ENCODE measurements at places on chromosomes 11 and 22.

GRCh38 chr11:18844753-18845367 lies 53.3 kb upstream of the PTPN5 start:
- DNase-seq, result no peak

GRCh38 chr22:31637447-31637890 lies 24.5 kb downstream of the PISD start:
- DNase-seq, result no peak

- no peak for DNase-seq
These were observed 18.7 kb downstream of the PAX6 start for GRCh38 chr11:31792456-31792855.

DNA sequence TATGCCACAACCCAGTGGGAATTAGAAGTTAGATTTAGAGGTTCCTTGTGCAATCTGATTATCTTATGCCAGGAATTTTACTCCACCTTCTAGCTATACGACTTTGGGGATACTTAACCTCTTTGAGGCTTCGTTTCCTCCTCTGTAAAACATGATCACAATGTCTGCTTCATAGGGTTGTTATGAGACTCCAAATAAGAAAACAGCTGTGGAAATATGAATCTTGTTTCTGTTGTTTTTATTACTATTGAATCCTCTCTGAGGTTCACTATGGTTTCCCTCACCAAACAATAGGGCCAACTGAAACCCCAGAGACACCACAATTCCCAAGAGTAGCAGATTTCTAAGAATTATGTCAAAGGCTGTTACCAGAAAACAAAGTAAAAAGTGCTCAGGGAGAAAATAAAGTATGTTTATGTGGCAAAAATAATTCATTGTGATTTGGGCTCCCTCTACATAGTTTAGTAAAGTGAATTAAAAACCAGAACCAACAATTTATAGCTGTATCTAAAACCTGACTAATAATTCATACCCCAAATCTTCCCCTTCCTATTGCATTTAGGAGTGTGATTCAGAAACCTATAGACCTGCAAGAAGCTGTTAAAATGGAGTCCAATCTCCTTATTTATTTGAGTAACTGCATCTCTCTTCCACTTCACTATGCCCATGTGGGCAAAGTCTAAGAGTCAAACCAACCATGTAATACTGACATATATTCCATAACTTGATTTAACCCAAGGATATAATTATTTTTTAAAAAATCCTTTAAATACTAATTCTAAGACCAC lies 38.4 kb downstream of the AMBRA1 start:
- no peak for DNase-seq

GRCh38 chr22:19108807-19109197 lies 13.4 kb downstream of the DGCR2 start:
- DNase-seq, result no peak

- DNase-seq, result no peak
These were observed 6.0 kb upstream of the TUBA8 start for GRCh38 chr22:18104566-18104965.

- no peak for DNase-seq
These were observed 926 bp upstream of the GALR3 start for GRCh38 chr22:37822079-37822833.

GRCh38 chr11:2525166-2525861 lies 80.5 kb downstream of the KCNQ1 start:
- no peak for DNase-seq

DNA sequence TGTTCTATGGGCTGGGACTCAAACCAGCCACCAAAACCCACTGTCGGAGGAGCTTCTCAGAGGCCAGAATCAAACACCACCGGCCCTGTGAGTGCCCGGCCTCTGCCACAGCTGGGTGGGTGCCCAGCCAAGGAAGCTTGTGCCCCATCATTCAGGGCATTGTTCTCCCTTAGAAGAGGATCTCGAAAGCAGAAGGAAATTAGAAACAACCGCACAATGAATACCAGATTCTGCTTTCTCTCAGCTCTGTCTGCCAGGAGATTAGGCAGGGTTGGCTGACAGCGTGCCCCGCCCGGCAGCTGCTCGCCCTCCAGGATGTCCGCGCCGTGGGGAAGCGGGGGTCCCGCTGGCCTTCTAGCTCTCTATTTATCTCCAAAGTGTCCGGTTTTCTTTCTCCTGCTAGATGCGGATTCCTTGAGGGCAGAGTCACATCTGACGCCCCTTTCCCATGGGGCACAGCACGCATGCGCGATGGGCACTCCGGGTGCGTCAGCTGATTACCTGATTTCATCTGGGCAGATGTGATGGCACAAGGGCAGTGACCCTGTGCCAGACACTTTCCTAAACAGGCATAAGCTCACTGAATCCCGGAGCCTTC lies 25.5 kb downstream of the SCGB1A1 start:
- peak; percentile 71 for DNase-seq

GRCh38 chr11:112881461-112881860 lies 79.8 kb upstream of the NCAM1 start:
- DNase-seq, result peak; percentile 86

DNA sequence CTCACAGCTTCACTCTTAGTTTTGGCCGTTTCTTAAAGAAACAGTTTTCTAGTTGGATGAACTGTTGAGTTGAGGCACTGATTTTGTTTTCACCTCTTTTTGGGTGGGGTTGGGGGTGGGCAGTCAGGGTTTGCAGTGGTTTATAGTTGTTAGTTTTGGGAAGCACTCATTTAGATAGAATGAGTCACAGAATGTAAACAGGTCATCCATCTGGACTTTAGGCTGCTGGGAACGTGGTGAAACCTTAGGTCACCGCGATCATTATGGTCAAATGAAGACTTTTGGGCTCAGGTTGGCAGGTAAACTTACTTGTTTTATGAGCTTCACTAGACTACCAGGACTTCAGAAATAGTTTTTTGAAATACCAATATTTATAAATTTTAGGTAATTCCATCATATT lies 48.4 kb downstream of the CSTPP1 start:
- DNase-seq, result no peak

- no peak for DNase-seq
These were observed 27.9 kb downstream of the GNAZ start for GRCh38 chr22:23098230-23098705.

DNA sequence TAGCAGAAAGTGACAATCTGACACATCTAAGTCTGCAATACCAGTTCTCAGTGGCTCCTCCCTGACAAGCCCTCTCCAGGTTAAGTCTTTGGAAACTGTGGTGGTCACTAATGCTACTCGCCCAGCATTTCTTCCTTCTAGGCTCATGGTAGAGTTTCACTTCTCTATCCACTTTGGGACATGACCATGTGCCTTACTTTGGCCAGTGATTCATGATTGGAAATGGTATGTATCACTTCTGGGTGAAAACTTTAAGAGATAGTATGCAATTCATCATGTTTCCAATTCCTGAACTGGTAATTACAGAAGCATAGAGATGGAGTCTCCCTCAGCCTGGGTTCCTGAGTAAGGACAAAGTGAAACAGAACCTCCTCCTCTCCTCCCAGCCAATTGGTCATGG lies 151.5 kb upstream of the LMO1 start:
- DNase-seq, result no peak

- DNase-seq, result no peak
These were observed 22.8 kb downstream of the PPARA start for GRCh38 chr22:46173152-46173551.

- DNase-seq, result no peak
These were observed 601.8 kb downstream of the INSC start for GRCh38 chr11:15716550-15716949.

DNA sequence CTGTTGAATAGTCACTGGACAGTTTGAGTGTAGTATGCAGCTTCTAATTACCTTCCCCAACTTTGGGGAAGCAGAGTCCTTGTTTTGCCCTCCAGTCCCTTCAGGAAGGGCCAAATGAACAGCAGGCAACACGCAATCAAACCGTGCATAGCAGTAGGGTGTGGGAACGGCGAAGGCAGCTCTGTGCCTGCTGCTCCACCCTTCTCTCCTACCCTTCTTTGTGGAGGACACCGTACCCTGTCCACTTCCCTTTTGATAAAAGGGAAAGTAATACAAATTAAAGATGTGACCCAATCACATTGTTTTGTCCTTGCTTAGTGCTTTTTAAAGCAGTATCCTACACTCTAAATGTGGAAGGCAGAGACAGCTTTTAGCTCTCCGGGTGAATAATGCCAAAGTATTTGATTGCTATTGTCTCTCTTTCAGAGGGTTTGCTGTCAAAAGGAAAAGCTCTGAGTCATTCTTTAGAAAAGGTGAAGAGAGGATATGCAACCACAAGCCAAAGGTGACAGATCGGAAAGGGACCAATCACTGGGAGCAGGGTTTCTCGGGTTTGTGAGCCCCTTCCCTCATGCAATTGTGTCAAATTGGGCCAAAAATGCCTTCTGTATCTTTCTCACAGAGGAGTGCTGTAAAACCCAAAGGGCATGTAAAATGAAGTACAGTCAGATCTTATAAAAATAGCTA lies 407.3 kb upstream of the CCDC90B start:
- DNase-seq, result no peak

DNA sequence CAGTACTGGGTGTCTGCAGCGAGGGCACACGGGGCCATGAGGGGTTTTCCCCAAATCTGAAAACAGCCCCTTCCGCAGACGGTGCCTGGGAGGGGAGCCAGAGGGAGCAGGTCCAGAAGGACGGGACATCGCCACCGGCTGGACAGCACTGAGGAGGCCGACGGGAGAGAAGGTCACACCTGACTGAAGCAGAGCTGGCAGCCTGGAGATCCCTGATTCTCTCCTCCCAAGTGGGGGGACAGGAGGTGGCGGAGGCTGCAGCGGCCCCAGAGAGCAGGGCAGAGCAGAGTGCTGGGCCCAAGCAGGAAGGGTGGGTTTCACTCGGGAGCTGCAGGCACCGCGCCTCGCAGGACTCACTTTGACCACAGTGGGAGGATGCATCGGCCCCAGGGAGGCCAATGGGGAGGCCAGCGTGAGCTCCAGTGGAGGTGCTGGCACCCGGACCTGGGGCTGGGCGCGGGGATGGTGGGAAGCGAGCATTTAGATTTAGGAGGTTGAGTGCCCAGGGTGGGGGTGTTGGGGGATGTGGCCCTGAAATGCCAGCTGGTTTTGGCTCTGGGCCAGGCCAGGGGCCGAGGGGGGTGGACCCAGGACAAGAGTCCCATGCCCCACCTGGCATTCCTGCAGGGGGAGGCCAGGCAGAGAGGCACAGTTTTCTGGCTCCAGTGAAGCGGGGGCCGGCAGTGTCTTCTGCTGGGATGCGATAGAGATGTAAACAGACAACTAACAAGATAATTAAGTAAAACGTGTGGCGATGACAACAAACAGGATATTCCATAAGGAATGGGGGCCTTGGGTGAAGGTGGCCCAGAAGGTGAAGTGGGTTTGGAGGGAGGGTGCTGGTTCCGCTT lies 92.3 kb upstream of the FGF3 start:
- no peak for DNase-seq

- DNase-seq, result no peak
These were observed 190.6 kb downstream of the GUCY1A2 start for GRCh38 chr11:106827687-106828086.

- DNase-seq, result no peak
These were observed 658.5 kb downstream of the BRD1 start for GRCh38 chr22:49169074-49169744.

DNA sequence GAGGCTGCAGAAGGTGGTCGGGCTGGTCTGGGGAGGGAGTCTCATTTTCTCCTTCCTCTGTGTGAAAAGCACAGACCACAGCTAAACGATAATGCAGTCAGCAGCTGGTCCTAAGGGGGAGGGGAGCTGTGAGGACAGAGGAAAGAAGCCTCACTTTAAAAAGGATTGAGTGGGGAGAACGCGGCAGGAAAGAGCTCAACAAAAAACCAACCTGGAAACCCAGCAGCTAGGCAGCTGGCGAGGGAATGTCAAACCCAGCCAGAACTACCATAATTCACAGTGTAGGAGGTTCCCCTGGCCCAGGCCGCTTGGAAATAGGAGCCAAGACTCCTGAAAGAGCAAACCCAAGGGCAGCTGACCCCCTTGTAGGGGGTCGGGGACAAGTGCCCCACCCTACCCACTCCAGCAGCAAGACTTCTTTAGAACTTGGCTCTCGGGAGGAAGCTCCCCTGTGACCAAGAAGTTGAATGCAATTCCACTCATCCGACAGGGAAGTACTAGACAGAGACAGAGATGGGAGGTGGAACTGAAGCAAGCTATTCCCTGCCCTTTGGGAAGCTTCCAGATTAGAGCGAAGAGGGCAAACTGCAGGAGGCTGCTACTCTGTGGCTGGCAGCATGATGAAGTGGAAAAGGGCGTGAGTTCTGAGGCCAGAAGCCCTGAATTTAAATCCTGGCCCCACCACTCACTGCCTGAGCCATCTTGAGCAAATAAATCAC lies 16.5 kb upstream of the DGKZ start:
- DNase-seq, result peak; percentile 40

- no peak for DNase-seq
These were observed 5.3 kb downstream of the BDNF start for GRCh38 chr11:27694992-27695391.

DNA sequence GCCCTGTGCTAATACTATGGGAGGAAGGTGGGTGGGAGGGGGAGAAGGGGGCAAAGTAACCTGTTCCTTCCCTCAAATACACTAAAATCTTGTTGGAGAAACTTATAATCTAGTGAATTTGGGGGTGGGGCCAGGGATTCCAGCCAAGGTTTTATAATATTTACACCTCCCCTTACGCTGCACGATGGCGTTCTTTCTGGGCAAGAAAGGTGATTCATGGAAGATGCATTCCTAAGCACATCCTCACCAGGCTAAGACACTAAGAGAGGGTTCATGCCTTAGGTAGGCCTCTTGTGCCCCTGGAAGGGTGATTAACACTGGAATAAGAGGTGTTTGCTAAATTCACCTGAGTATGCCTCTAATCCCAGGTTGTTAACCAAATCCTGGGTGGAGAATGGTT lies 82.6 kb downstream of the BARX2 start:
- DNase-seq, result no peak

DNA sequence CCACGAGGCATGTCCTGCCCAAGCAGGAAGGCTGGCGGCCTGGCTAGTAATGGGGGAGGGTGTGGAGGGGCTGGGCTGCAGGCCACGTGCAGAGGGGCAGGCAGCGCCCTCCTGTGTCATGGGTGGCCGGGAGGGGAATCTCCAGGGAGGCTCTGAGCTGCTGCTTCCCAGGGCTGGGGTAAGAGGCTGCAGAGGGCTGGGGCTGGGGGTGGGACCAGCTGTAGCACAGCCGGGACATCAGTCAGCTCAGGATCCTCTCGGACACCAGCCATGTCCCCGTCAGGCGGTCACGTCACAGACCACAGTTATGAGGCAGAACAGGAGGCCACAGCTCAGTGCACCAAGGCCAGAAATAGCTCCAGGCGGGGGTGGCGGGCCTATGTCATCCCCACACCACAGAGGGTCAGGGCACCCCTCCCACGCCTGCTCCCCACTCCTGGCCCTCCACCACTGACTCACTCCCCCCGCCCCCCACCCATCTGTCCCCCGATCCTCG lies 21.1 kb downstream of the RTN4R start:
- DNase-seq, result no peak

GRCh38 chr11:130403271-130403804 lies 25.1 kb downstream of the ADAMTS8 start:
- peak; percentile 49 for DNase-seq

GRCh38 chr11:18789942-18790341 lies 1.7 kb downstream of the PTPN5 start:
- DNase-seq, result no peak

Data from hippocampal formation (tissue), 2 donors.